Hepatocyte (in vitro differentiated cells): ENCODE measurements at places on chromosomes 6 and 20. TPM values are rescaled to one million over a fixed set of nuclear protein-coding genes. Genes with fewer than 3 reads are reported as not detected.

CRISP3 gene
- not detected in 2 replicates for polyA plus RNA-seq

DNA sequence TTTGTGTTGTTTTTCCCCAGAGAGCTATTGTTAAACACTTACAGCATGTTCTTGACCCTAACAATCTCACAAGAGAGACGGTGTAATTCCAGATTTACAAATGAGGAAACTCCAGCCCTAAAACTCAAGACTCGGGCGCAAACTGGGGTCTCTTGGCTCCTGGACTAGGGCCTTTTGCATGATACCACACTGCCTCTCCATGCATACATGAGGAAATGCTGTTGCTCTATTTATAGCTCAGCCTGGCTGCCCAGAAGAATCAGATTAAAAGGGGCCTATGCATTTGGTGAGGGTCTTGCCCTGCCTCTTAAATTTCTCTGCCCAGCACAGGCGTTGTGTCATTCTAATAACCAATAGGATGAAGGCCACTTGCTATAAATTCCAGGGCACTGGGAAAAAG, 30.5 kb upstream of the SNRPB2 start:
- DNase-seq: no peak

DNA sequence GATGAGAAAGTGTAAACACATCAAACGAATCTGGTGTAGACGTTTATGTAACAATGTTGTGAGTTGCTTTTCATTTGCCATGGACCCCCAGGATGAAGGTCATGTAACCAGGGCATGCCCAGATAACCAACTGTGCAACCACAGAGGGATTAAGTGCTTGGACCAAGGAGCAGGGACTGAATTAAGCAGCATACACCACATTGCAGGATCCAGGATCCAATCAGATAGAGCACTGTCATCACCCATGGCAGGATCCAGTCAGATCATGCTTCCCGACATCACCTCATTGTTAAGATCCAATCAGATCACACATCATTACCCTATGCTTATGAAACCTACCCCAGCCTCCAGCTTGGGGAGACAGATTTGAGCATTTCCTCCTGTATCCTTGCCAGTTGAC, 74.3 kb upstream of the RCAN2 start:
- no peak for DNase-seq

DNA sequence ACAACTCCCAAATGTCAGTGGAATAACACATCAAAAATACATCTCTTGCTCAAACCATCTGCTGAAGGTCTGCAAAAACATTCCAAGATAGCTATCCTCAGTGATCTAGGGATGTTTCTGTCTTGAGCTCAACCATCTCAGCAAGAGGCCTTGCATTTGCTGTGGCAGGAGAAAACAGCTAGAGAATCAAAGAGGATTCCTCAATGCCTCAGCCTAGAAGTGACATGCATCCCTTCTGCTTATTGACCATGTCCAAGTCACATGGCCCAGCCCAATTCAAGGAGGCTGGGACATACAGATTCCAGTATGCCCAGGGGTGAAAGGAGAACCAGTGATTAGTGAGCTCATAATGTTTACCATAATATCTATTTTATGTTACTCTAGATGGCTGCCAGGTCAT, 269.5 kb downstream of the PLCB1 start:
- DNase-seq: no peak

ZNF292 gene
- 20.9 and 31.4 TPM in 2 replicates for polyA plus RNA-seq

DNA sequence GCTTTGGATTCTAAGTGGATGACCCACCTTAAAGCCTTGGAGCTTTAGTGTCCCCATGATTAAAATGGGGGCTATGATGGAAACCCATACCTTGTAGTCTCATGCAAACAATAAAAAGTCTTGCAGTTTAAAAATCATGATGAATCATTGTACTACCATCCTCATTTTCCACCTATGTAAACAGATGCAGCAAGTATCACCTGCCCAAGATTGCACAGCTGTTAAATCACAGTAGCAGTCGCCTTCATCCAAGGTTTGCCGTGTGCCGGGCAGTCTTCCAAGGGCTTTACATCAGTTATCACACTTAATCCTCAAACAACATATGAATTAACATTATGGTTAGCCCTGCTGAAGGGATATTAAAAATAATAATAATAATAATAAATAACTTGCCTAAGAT, 210.3 kb downstream of the FOXA2 start:
- DNase-seq: no peak

- DNase-seq: no peak
Measured at GRCh38 chr6:447381-448165, 56.0 kb downstream of the IRF4 start.

DNA sequence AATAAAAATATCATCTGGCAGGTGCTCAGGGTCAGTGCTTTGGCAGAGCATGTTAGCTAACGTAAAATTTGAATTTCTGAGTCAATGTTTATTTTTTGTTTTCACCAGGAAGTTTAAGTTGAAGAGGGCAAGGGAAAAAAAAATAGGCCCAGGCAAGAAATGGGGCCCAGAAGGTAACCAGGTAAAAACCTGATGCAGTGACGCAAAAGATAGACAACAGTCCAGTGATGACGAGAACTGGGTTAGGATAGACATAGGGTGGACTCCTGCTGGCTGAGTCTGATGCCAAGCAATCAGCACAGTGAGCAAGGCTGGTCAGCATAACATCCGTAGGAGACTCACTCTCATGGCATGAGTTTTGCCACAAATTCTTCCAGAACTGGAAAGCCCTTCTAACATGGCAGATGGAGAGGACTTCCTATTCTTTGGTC, 42.2 kb downstream of the ZHX3 start:
- DNase-seq: no peak

- no peak for DNase-seq
Measured at GRCh38 chr6:102411796-102412195, 1018.3 kb downstream of the GRIK2 start.

ZNF334 gene
- polyA plus RNA-seq: 6.3 and 8.8 TPM in 2 replicates

DNA sequence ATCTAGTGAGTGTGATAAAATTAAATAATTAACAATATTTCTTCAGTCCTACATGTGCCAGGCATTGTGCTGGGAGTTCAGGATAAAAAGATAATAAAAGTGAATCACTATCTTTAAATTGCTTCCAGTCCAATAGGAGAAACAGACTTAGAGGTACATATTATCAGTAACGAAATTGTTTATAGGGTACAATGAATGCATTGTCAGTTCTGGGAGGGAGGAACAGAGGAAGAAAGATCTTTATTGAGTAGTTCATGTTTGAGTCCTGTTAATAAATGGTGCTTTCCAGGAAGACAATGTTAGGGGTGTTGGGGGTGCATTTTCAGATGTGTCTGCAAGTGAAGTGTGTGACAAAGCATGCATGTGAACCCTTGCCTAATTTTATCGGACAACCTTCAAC, 183.1 kb downstream of the OGFRL1 start:
- no peak for DNase-seq

DNA sequence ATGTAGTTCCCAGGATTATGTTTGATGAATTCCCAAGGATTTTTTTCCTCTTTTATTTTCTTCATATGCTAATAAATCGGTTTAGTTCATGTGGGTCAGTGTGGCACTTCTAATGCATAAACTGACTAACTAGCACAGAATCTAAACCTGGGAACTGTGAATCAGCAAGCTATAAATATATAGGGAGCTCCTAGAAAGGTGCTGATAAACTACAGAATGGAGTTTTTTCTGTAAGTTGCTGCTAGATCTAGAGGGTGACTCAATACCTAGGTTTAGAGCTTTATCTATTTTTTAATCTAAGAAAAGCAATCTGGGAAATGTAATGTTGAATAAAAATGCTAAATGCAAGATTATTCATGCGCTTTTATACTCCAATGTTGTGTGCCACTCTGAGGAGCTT, 118.8 kb upstream of the PTCHD4 start:
- no peak for DNase-seq

ADGRF5 gene
- polyA plus RNA-seq: 0.70 and 1.0 TPM in 2 replicates

FIG4 gene
- 8.0 and 11.8 TPM in 2 replicates for polyA plus RNA-seq

DNA sequence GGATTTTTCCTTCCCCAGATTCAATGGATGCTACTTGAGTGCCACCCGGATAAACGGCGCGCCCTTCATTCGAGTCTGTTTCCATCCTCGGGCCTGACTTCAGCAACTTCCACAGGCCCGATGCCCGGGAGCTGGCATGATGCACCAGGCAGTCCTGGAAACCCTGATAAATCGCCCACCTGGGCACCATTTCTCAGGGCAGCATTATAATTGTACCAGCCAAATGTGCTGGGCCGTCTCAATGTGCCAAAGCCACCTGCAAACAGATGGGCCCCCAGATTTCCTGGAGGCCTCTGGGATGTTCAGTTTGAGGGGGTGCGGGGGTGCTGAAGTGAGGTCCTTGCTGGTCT, 65.8 kb downstream of the NOL4L start:
- no peak for DNase-seq

TMEM217 gene
- polyA plus RNA-seq: 2.1 and 4.8 TPM in 2 replicates

- no peak for DNase-seq
Measured at GRCh38 chr20:15494851-15495250, 1078.4 kb downstream of the KIF16B start.

DNA sequence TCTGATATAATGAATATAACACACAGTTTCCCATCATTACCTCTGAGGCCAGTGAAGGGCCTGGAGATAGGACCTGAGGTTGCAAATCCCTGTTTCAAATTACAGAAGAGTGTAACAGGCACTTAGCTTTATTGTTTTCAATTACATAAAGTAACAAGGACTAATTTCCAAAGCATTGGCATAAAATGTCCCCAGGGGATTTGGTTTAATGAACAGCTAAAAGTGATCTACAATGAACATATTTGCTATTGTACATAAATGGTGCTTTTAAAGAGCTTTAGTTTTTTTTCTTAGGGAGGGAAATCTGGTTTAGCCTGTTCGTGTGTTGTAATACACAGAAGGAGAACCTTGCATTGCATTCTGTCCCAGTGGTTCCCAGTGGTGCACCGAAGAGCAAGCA, 54.4 kb downstream of the HMGN3 start:
- DNase-seq: no peak

DNA sequence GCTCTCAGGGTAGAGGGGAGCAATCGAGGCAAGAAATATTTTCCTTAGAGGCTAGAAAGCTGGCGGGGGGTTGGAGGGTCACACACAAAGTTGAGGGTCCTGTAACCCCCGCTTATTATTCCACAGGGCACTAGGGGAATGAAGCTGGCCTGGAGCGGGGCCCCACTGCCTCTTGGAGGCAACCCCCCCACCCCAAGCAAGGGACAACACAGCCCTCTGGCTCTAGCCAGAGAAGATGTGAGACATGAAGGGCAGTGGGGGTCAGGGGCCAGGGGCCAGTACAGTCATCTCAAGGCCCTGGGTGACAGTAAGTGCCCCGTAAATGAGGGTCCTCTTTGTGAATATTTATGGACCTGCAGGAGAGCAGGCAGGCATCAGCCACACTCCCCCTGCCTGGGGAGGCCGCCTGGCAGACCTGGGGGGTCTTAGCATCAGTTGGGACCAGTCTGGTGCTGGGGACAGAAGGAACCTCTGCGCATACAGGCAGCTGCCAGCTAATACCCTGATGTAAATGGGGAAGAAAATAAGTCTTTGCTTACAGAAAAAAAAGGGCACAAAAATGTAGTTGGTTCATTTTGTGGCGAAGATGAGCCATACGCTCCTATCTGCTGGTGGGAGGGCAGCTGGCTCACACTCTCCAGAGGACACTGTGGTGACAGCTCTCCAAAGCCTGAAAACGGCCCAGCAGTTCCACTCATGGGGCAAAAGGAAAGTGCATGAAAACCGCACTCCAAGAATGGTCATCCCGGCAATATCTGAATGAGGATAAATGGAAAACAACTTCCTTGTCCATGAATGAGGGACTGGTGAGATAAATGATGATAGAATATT, 21.9 kb downstream of the SPATA2 start:
- DNase-seq: no peak

DNA sequence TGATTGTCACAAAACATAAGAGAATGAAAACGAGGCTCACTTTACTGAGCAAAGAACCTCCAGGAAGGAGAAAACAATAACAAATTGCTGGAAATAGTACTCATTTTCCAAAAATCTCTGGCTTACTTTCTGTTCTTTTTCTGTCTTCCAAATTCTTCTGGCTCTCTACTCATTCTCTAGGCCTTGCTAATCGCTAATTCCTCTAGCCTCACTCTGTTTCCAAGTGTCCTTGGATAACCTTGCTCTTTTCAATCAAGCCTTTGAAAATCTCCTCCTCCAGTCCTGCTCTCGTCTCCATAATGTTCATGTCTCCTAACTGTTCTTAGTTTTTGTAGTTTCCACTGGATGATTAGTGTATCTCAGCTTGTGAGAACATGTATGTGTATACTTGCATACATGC, 96.2 kb upstream of the MAP7 start:
- DNase-seq: no peak

DNA sequence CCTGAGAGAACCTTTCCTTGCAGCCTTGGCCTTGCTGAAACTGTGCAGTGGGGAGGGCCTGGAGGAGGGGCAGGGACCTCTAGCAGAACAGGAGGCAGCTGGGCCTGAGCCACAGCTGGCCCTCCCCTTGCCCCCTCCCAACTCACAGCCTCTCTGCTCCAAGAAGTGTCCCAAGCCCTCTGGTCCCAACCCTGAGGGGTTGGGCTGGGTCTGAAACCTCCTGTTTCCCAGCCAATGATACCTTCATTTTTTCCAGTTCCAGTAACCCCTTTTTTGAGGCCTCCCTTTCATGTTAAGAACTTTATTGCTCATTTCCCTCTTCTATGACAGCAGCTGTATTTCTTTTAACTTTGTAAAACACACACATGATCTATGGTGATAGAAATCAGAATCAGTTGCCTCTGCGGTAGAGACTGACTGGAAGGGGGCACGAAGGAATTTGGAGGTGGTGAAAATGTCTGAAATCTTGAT, 17.9 kb upstream of the ARMC12 start:
- DNase-seq: no peak

GMPR gene
- 16.5 and 16.6 TPM in 2 replicates for polyA plus RNA-seq

KIF16B gene
- polyA plus RNA-seq: 8.5 and 9.3 TPM in 2 replicates

- no peak for DNase-seq
Measured at GRCh38 chr6:100430962-100431361, 33.8 kb downstream of the SIM1 start.

GRCh38 chr6:38543022-38543421, 96.7 kb downstream of the BTBD9 start:
- DNase-seq: no peak

DNA sequence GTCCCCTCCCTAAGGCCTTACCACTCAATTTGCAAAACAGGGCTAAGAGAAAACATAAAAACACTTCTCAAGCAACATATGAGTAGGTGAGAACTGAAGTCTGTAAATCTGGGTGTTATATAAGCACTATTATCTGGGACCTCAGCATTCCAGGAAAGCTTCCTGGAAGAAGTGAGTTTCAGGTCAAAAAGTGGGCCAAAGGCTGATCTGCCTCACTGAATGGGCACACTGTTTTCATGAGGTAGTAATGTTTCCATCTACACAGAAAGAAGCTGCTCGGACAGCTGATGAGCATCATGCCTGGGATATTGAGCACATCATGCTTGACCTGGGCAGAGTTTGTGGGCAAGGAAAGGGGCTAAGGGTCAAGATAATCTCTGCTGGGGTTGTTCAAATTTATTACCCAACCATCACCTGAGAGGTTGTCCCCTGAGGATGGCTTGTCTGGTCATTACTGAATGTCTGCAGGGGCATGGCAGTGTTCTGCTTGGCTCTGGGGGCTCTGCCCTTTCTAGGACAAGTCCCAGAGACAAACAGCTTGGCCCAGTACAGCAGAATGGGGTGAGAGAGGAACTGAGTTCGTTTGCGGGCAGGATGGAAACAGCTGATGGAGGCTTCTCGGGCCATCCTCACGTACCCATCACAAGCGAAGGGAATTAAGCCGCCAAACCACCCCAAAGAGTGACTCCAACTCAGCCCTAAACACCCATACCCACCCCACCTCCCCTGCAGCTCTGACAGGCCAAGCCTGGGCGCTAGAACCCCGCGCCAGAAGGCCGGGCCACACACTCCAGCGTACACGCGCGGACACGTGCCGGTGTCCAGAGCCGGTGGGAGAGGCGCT, 1.2 kb upstream of the SYNJ2 start:
- DNase-seq: no peak
